ENCODE measurements at places on chromosomes 4 and X. TPM values are rescaled to one million over a fixed set of nuclear protein-coding genes. Genes with fewer than 3 reads are reported as not detected.

The SASH3 gene
- total RNA-seq, result 1.6 TPM

The PCDH10 gene
- total RNA-seq, result 0.04 TPM

The CXCL10 gene
- 4.0 TPM for total RNA-seq

The TSPAN5 gene
- 5.6 TPM for total RNA-seq

The RHOH gene
- total RNA-seq, result 0.30 TPM

The G3BP2 gene
- total RNA-seq, result 103 TPM

The GUCY1B1 gene
- total RNA-seq, result 18.5 TPM

The DAPP1 gene
- 0.19 TPM for total RNA-seq

The SLC2A9 gene
- 1.6 TPM for total RNA-seq

The ADH6 gene
- total RNA-seq, result not detected

DNA sequence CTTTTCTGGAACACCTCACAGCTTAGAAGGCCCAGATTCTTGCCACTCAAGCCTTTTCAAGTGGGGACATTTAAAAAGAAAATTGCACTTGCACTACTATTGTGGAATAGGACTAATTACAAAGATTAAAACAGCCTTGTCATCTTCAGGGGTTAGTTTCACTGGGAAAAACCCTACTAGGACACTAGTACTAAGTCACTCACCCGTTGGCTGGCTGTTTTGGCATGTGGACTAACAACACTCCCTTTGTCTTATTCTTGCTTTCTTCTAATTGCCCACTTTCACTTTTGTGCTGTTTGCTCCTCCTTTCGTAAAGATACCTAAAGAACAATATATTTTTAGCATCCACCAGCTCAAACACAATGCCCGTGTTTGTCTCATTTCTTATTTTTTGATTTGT is 200.9 kb upstream of the MID1 start:
- no peaks in the 10 kb centered on the region for H3K4me1 ChIP-seq
- no peak overlapping the region for H3K4me3 ChIP-seq
- H3K36me3 ChIP-seq, result no peaks in the 10 kb centered on the region
- no peak for DNase-seq
- H3K27me3 ChIP-seq, result no peaks in the 10 kb centered on the region

GRCh38 chr4:109215506-109215905 is 87.0 kb downstream of the COL25A1 start:
- H3K27me3 ChIP-seq, result no peaks in the 10 kb centered on the region
- H3K4me3 ChIP-seq, result no peak overlapping the region
- H3K27ac ChIP-seq, result no peak overlapping the region
- H3K4me1 ChIP-seq, result peaks cover 3% of the 10 kb centered on the region
- no peaks in the 10 kb centered on the region for H3K36me3 ChIP-seq

DNA sequence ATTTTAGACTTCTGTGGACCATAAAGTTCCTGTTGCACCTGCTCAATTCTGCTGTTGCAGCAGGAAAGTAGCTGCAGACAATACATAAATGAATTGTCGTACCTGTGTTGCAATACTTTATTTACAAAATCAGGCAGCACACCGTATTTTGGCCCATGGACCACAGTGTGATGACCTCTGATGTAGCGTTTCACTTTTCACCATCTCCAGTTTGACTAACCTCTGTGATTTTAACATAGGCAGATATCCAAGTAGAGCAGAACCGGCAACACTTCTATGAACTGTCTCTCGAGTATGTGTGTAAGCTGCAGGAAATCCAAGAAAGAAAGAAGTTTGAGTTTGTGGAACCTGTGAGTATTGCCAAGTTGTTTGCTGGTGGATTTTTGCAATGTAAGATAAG is 132.7 kb downstream of the ARHGAP10 start:
- no peak for DNase-seq
- peak overlapping the region; percentile 15 for H3K27ac ChIP-seq
- peaks cover 13% of the 10 kb centered on the region for H3K4me1 ChIP-seq
- no peak overlapping the region for H3K4me3 ChIP-seq
- peaks cover 36% of the 10 kb centered on the region for H3K36me3 ChIP-seq

DNA sequence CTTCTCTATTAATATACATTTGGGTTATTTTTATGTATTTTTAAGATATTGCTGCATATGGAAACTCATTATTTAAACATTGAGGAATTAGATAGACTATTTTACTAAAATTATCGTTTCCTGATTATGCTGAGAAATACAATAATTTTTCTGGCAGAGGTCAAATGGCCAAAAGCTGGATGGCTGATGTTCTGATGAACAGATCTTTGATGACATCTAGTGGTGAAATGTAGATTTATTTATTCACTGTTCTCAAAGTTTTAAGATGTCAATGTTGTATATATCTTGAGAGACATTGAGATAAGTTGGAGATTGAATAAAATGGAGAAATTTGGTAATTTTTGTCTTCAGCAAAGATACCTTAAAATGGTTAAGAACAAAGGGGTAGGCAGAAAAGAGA is 96.2 kb downstream of the UGT8 start:
- H3K4me3 ChIP-seq, result no peak overlapping the region
- H3K36me3 ChIP-seq, result no peaks in the 10 kb centered on the region
- no peak overlapping the region for H3K27ac ChIP-seq
- no peak for DNase-seq

DNA sequence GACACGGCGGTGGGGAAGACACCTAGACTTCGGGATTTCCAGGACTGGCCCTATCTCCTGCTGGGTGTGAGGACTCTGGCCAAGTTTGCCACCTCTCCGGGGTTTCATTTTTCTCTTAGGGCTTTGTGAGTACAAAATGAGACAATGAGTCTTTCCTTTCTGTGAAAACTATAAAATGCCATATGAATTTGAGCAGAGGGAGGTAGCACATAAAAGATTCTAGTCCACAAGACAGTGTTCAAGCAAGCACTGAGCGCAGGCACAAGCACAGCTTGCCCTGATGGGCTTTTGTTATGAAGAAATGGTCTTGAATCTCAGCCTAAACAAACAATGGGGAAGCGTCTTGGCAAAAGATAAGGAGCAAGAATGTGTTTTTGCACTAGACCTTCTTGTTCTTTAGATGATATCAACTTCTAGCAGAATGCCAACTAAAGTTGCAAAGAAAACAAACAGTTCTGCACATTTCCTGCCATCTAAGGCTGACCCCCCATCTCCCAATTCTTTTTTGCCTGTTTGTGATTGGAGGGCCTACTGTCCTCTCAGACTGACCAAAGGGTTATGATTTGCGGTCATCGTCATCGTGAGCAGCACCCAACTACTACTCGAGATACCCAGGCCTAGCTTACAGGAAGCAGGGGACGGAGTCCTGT is 73.0 kb upstream of the ZNF518B start:
- DNase-seq, result peak; percentile 30
- no peak overlapping the region for H3K4me3 ChIP-seq
- peaks cover 23% of the 10 kb centered on the region for H3K4me1 ChIP-seq

DNA sequence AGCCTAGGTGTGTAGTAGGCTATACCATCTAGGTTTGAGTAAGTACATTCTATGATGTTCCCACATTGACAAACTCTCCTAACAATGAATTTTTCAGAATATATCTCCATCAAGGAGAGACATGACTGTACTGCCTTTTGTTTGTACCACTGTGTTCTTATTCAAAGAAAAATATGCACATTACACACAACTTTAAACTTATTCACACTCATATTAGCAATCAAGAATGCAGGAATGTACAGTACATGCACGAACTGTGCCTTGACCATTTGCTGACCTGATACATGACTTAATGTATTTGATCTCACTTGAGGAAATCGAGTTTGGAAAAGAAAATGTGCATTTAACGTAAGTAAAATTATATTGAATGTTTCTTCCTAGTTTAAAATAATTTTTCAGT is 525.1 kb upstream of the AGA start:
- no peak for DNase-seq
- H3K27me3 ChIP-seq, result no peaks in the 10 kb centered on the region
- H3K4me3 ChIP-seq, result no peak overlapping the region
- H3K27ac ChIP-seq, result no peak overlapping the region
- no peaks in the 10 kb centered on the region for H3K36me3 ChIP-seq
- H3K4me1 ChIP-seq, result no peaks in the 10 kb centered on the region

- no peaks in the 10 kb centered on the region for H3K36me3 ChIP-seq
- H3K4me1 ChIP-seq, result no peaks in the 10 kb centered on the region
- no peaks in the 10 kb centered on the region for H3K27me3 ChIP-seq
Observed at GRCh38 chr4:140748171-140748570, 8.0 kb downstream of the TBC1D9 start.

DNA sequence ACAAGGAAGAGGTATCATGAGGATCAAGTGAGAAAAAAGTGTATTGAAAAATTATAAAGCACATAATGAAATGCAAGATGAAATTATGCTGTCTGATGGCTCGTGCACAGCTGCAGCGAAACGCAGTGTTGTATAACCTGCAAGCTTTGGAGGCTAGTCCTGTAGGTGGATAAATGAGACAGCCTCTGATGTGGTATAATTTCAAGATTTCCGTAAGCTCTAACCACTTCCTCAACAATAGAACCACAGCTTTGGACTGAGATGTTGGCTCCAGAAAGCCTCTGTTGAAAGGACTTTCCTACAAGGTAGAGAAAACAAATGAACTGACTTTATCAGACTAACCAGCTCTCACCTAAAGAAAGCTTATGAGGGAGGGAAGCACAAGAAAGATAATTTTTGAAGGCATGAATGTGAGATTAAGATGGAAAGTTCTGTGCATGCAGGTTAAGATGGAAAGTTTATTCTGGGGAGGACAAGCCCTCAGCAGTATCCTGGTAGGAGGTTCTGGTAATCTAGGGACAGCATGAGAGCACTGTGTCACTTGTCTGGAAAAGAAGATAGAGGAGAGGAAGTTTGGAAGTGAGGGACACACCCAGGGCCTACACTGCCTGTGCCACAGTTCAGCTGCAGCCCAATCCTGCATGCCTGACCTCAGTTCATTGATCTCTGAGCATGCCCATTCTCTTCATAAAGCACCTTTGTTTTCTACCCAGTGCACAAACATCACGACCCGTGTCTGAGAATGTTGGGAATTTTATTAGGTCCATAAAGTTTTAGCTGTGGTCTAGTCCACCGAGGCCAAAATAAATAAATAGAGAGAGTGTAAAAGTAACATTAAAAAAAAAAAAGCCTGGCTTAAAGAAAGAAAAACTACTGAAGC is 161.5 kb upstream of the SFRP2 start:
- DNase-seq, result no peak
- H3K4me1 ChIP-seq, result no peaks in the 10 kb centered on the region
- H3K27me3 ChIP-seq, result no peaks in the 10 kb centered on the region
- no peak overlapping the region for H3K4me3 ChIP-seq
- H3K36me3 ChIP-seq, result no peaks in the 10 kb centered on the region
- H3K27ac ChIP-seq, result no peak overlapping the region

- no peak for DNase-seq
- no peaks in the 10 kb centered on the region for H3K27me3 ChIP-seq
- H3K36me3 ChIP-seq, result no peaks in the 10 kb centered on the region
- H3K27ac ChIP-seq, result no peak overlapping the region
- H3K4me1 ChIP-seq, result no peaks in the 10 kb centered on the region
Observed at GRCh38 chrX:20789103-20789502, 522.4 kb upstream of the RPS6KA3 start.

GRCh38 chr4:168817370-168817769 is 192.7 kb downstream of the CBR4 start:
- no peaks in the 10 kb centered on the region for H3K27me3 ChIP-seq
- H3K36me3 ChIP-seq, result no peaks in the 10 kb centered on the region
- no peak for DNase-seq
- peak overlapping the region; percentile 24 for H3K4me3 ChIP-seq

- H3K27me3 ChIP-seq, result no peaks in the 10 kb centered on the region
- H3K27ac ChIP-seq, result no peak overlapping the region
- H3K4me1 ChIP-seq, result no peaks in the 10 kb centered on the region
- DNase-seq, result no peak
- no peaks in the 10 kb centered on the region for H3K36me3 ChIP-seq
Observed at GRCh38 chrX:13605611-13606010, 36.2 kb downstream of the EGFL6 start.

DNA sequence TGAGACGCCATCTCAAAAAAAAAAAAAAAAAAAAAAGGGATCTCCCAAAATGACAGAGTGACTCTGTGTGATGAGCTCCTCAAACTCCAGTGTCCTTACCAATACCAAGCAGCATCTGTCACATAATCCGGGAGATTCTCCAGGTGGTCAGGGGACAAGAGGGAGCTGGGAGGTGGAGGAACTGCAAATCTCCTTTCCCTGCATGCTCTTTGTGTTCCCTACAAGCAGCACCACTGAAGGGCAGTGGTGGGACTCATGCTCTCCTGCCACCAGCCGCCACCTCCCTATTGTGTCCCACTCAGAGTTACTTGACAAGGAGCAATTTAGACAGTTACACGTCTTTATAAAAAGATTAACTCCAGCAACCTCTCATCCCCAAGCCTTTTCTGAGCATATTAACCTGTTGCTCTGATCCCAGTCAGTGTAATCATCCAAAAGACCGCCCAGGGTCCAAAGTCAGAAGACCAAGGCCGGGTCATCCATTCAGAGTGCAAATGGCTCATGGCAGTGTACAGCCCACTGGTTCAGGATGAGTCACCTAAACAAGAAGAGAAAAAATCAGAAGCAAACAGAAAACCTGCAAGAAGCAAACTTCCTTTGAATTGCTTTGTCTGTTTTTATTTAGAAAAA is 23.6 kb downstream of the MGST2 start:
- H3K4me3 ChIP-seq, result no peak overlapping the region
- H3K36me3 ChIP-seq, result peaks cover 12% of the 10 kb centered on the region
- H3K27ac ChIP-seq, result no peak overlapping the region
- no peaks in the 10 kb centered on the region for H3K27me3 ChIP-seq

GRCh38 chr4:122041312-122041711 is 89.5 kb upstream of the TRPC3 start:
- no peaks in the 10 kb centered on the region for H3K27me3 ChIP-seq
- H3K4me3 ChIP-seq, result no peak overlapping the region
- H3K27ac ChIP-seq, result no peak overlapping the region
- DNase-seq, result no peak

- H3K27ac ChIP-seq, result no peak overlapping the region
- no peaks in the 10 kb centered on the region for H3K4me1 ChIP-seq
- DNase-seq, result no peak
- no peak overlapping the region for H3K4me3 ChIP-seq
- H3K27me3 ChIP-seq, result no peaks in the 10 kb centered on the region
Observed at GRCh38 chr4:33881176-33881575, 2363.1 kb downstream of the ARAP2 start.

- no peaks in the 10 kb centered on the region for H3K27me3 ChIP-seq
- no peak overlapping the region for H3K27ac ChIP-seq
Observed at GRCh38 chr4:154998284-154998683, 210.2 kb upstream of the NPY2R start.

GRCh38 chr4:47926667-47927258 is 12.4 kb upstream of the NFXL1 start:
- H3K36me3 ChIP-seq, result no peaks in the 10 kb centered on the region
- DNase-seq, result peak; percentile 45
- no peak overlapping the region for H3K27ac ChIP-seq
- no peak overlapping the region for H3K4me3 ChIP-seq
- H3K27me3 ChIP-seq, result no peaks in the 10 kb centered on the region
- peaks cover 6% of the 10 kb centered on the region for H3K4me1 ChIP-seq

DNA sequence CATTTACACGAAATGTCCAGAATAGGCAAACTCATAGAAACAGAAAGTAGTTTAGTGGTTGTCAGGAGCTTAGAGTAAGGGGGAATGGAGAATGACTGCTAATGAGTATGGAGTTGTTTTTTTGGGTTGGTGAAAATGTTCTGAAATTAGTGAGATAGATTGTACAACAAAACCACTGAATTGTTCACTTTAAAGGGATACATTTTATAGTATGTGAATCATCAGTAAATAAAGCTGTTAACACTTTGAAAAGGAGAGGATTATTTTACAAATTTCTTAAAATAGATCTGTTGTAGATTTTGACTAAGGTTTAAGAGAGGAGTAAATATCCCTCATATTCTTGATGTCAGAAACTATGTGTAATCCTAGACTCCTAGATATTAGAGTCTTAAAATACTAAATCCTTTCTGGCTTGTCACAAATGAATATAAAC is 82.7 kb downstream of the RAPGEF2 start:
- peaks cover 11% of the 10 kb centered on the region for H3K4me1 ChIP-seq
- H3K4me3 ChIP-seq, result no peak overlapping the region
- no peaks in the 10 kb centered on the region for H3K36me3 ChIP-seq
- peak overlapping the region; percentile 2 for H3K27ac ChIP-seq
